Brain (organoid and tissue), 16 donors: ENCODE measurements at places on chromosomes 2 and 18.

DNA sequence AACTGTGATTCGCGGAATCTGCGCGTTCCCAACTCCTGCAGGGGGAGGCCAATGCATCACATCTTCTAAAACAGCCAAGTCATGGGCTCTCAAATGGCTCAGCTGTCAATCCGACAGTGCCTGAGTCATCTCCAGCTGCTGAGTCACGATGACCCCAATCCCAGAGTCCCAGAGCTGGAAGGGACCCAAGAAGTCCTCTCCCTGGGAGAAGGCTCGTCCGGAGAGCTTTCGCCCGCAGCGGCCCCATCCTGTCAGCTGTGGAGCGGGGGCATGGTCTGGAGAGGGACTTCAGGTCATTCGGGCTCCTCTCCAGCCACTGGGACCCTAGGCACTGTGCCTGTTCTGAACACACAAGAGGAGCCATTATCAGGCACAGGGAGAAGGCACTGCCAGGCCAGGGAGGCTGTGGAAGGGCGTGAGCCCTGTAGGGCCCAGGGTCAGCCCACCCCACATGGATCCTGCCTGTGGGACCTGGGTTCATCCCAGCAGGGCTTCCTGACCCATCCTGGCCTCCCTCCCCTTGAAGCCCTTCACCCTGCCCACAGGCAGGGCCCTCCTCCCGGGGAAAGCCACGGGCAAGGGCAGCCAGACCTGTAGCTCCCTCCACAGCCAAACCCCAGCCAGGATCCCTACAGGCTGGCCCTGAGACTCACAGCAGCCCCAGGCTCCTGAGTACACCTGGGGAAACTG lies 47.6 kb upstream of the GPC1 start:
- no peak for DNase-seq

DNA sequence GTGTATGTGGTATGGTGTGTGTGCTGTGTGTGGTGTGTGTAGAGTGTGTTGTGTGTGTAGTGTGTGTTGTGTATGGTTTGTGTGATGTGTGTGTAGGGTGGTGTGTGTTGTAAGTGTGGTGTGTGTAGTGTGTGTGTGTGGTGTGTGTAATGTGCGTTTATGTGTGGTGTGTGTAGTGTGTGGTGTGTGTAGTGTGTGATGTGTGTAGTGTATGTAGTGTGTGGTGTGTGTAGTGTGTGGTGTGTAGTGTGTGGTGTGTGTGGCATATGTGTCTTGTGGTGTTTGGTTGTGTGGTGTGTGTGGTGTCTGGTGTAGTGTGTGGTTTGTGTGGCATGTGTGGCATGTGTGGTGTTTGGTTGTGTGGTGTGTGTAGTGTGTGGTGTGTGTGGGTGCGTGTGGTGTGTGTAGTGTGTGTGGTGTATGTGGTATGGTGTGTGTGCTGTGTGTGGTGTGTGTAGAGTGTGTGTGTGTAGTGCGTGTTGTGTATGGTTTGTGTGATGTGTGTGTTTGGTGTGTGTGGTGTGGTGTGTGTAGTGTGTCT lies 4.0 kb upstream of the RTP5 start:
- DNase-seq = no peak

DNA sequence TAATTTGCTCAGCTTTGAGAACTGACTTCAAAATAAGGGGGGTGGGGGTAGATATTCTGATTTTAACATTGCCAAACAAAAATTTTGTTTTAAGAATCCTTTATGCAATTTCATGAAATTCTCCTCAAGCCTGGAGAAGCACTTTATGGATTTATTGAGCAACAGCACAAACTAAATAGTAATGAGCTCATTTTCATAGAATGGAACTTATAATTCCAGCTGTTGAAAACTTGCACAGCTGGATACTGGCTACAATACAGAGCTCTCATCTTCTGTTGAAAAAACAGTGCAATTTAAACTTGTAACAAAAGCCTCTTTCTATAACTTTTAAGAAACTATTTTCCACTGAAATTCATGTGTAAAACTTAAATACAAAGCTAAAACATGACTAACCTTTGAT lies 137.6 kb upstream of the FN1 start:
- no peak for DNase-seq

DNA sequence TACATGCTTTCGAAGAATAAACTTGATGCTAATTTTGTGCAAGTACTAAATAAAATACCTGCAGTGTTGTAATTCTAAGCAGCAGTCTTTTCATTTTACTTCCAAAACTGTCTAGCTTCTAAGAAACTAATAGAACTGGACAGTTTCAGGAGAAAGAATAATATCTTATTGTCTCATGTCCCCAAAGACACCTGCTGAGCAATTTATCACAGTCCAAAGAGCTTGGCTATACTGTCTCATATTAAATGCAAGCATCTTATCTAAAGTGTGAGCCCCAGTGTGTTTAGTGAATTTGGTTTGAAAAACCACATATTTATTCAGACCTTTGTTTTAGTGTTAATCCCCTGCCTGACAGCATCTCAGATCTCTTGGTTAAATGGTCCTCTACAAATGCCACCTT lies 374.3 kb downstream of the TMX3 start:
- peak; percentile 29 for DNase-seq

- no peak for DNase-seq
Observed at GRCh38 chr18:5892823-5893431, 2.4 kb downstream of the TMEM200C start.

- peak; percentile 33 for DNase-seq
Observed at GRCh38 chr2:42141687-42142546, 27.2 kb upstream of the EML4 start.
